ENCODE measurements at places on chromosomes 3 and 15. TPM values are rescaled to one million over a fixed set of nuclear protein-coding genes. Genes with fewer than 3 reads are reported as not detected.

The LMAN1L gene
- not detected for polyA plus RNA-seq

The PP2D1 gene
- 1.0 TPM for polyA plus RNA-seq

- no peak for DNase-seq
These were observed 207.1 kb downstream of the GBE1 start for GRCh38 chr3:81554388-81554787.

GRCh38 chr3:197820550-197821335 lies 29.7 kb downstream of the LRCH3 start:
- DNase-seq = no peak

GRCh38 chr15:60745469-60746061 lies 266.6 kb upstream of the ICE2 start:
- no peak for DNase-seq

DNA sequence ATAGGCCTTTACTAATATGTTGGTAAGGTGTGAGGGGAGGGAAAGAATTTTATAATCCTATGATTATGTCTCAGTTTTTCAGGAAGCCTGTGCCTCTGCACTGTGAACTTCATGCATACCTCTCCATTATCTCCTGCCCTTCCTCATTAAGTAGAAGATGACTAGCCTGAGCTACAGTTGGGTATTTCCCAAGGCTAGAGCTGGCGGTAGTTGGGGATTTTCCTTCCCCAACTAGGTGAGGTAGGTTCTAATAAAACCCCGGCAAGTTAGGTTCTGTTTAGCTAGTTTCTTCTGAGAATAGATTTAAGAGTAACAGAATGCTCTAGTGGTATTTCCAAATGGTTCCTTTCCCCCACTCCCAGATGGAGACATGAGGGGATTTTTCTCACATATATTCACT lies 414.5 kb downstream of the GRM7 start:
- DNase-seq = no peak

DNA sequence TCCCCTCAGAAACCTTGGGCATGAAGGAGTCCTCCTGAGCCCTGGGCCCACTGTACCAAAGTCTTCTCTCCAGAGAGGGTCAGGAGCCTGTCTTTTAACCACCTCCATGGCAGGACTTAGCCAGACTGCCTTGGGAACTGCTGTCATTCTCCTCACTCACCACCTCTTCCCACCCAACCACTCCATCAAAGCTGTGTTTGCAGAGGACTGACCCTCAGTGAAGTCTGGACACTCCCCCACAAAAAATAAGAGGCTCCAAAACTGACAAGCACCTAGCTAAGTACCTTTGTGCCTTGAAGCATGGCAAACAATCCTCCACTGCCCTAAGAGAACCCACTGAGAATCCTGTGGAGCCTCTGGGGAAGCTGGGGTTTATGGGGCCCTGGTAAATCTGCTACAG lies 2.3 kb upstream of the SCAP start:
- DNase-seq = no peak

The TGFBR2 gene
- 109 TPM for polyA plus RNA-seq

GRCh38 chr3:122356402-122356801 lies 26.6 kb downstream of the MIX23 start:
- DNase-seq = peak; percentile 3

The RAD18 gene
- polyA plus RNA-seq = 10.2 TPM

- no peak for DNase-seq
These were observed 129.4 kb downstream of the PGPEP1L start for GRCh38 chr15:98878172-98878571.

- DNase-seq = no peak
These were observed 97.5 kb downstream of the RFTN1 start for GRCh38 chr3:16415911-16416476.

GRCh38 chr3:10085738-10086137 lies 22.3 kb downstream of the FANCD2OS start:
- no peak for DNase-seq

DNA sequence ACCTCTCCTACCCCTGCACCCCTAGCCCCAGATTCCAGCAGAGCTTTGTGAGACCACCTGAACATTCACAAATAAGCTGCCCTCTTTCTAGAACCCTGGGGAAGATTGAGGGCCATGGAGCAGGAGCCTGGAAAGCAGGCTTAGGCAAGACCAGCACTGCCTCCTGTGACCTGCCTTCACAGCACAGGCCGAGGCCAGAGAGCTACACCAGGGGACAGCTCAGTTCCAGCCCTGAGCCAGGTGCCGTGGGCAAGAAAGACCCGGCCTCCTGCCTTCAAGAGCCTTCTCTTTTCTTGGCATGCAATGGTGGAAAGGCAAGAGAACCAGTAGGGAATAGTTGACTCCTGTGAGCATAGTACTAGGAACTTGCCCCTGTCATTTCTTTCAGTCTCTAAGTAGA lies 48.1 kb downstream of the SLC6A6 start:
- no peak for DNase-seq

The UROC1 gene
- polyA plus RNA-seq = 0.24 TPM

DNA sequence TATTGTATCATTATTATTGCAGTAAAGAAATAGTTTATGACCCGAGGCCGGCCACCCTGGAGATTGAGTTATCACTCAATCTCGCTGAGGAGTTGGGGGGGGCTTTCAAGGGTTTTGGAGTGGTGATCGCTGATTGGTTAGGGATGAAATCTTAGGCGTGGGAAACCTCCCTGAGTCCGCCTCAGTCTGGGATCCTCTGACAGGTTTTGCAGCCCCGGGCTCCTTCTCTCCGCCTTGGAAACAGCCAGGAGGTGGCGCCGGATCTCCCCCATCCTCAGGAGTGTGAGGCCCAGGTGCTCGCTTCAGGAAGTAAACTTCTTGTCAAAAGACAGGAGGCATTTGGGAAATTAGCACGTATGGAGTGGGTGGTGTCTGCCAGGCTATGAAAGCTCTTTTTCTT lies 41.1 kb upstream of the SEC61A1 start:
- peak; percentile 31 for DNase-seq

DNA sequence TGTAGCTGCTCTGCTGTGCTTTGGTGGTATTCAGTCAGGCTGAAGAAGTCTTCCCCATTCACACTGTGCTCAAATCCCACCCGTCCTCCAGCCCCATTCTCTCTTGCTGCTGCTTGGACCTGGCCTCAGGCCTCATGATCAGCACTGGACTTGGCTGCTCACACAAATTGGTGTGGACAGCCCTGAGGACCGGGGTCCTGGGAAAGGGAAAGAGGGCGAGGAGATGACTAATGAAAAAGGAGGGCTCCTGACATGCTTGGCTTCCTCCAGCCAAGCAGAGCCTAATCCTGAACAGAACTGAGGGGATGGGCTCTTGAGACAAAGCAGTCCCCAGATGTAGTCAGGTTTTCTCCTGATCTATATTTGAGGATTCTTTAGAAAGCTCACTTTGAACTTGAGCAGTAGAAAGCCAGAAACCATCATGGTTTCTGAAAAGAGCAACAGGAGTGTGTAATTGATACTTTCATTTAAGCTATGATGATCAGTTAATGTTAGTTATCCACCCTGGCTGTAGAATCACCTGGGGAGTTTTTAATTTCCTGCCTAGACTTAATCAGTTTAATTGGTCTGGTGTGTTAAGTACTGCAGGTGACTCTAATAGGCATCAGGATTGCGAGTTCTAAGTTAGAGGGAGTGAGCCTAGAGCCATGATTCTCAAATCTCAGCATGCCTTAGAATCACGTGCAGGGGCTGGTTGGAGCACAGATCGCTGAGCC lies 79.4 kb upstream of the THBS1 start:
- no peak for DNase-seq

GRCh38 chr3:44339181-44340057 lies 853 bp downstream of the TCAIM start:
- no peak for DNase-seq

DNA sequence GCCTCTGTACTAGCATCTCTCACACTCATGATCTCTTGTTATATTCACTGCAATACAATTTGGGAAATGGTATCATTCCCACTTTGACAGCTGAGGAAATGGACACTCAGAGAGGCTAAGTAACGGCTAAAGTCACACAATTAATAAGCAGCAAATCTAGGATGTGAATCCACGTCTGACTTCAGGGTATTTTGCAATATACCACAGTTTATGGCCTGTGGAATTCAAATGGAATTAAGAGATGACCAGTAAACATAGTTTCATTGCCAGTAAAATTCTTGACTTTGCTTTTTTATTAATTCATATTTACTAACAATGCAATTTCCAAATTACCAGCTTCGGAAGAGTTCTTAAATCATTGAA lies 61.1 kb downstream of the CCNL1 start:
- DNase-seq = no peak

DNA sequence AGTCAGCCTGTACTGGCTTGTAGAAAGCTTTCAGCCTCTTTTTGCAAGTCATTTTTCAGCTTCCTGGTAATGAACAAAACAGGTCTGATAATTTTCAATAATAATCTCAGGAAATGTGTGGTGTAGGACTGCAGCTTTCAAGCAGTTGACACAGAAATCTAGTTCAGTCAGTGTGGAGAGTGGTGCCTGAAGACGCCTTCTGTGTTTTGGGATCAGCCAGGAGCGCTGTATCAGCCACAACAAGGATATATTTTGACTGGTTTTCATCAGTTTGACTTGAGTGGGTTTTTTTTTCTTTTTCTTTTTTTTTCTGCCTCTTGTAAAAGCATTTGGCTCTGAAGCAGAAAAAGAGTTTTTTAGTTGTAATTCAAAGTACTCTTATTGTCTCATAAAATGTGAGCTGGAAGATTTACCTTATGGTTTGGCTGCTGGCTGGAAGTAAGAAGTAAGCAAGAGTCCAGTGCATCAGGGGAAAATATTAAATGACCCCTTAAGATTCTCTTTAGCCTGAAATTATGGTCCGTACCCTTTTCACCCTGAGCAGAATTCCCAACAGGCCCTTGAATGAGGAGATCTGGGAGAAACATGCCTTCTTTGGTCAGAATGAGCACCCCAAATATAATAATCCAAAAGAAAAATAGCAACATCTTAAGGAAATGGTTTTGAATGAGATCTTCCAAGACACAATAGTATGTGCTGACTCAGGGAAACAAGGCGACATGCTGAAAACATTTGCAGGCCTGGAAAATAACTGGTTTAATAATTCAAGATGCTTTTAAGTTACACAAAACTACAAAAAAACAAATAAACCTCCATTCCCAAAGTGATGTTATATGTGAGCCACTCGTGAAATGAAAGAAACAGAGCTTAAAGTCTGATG lies 332.7 kb upstream of the ADAMTS9 start:
- no peak for DNase-seq

DNA sequence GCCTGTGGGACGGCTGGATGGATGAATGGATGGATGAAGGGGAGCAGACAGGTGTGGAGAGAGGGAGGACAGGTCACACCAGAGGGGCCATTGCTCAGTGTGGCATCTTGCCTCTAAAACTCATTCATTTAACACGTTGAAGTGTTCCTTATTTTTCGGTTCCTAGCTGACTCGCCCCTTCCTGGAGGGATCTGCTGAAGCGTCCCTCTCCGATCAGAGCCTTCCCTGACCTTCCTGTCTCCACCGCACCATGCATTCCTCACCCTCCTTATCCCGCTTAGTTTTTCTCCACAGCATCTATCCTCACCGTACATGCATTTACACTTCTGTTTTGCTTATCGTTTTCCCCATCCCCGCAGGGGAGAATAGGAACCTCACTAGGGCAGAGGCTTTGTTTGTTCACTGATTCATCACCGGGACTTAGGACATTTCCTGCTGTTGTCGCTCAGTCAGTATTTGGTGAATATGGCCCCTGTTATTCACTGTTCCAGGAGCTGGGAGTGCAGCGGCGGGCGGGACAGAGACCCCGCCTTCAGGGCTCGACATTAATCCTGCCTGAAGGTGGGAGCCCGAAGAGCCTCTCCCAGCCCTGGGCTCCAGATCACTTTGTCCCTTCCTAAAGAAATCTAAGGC lies 32.0 kb downstream of the FOXL2 start:
- DNase-seq = no peak

The GPR27 gene
- 3.9 TPM for polyA plus RNA-seq

DNA sequence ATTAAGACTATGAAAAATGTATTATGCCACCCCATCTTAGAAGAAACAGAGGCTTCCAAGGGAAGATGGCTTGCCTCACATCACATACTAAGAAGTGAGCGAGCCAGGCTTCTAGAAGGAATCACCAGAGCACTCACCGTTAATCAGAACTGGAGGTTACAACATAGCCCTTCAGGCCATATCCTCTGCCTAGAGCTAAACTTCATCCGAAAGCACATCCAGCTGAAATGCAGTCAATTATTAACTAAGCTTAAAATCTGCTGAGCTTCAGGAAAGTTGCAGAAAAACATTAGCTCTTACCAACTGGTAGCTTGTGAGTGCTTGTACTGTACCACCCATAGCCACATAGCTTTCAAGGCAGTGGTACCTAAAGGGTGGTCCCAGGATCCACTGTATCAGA lies 483.2 kb downstream of the TBL1XR1 start:
- DNase-seq = no peak

- no peak for DNase-seq
These were observed 148.5 kb downstream of the OTOL1 start for GRCh38 chr3:161644891-161645635.

- DNase-seq = no peak
These were observed 3.0 kb upstream of the APH1B start for GRCh38 chr15:63274427-63274826.

DNA sequence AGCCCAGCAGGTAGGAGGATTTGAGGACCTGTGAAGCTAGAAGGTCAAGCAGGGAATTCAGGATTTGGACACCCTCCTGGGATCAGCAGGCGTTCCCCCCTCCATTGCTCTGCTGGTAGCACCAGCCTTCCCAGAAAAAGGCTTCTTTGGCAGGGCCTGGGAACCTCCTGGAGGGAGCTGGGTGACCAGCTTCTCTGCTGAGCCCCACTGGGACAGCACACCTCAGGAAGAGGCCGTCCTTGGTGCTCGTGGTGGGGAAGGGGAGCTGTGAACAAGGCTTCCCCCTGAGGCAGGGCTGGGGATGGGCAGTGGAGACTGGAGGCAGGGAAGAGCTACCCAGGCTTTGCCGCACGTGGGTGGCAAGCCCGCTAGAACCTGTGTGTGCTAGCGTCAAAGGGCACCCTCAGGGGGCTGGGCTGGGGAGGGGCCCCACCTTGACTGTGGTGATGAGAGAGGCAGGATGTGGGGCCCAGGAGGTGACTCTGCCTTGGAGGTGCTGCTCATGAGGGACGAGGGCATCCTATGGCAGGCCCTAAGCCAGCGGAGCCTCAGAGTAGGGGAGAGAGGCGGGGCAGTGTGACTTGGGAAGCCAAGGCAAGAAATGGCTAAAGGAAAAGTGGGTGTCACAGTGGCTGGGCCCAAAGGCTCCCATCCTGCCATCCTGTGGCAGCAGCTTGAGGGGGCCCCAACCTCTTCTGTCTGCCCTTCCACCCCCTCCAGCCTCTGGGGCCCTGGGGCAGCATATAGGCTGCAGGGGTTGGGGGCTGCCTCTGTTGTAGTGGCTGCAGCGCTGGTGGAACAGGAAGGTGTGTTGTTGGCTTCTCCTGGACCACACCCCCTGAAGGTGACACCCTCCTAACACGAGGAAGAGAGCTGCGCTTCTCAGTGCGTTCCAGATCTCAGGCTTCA lies 20.7 kb downstream of the KLF13 start:
- DNase-seq = no peak

DNA sequence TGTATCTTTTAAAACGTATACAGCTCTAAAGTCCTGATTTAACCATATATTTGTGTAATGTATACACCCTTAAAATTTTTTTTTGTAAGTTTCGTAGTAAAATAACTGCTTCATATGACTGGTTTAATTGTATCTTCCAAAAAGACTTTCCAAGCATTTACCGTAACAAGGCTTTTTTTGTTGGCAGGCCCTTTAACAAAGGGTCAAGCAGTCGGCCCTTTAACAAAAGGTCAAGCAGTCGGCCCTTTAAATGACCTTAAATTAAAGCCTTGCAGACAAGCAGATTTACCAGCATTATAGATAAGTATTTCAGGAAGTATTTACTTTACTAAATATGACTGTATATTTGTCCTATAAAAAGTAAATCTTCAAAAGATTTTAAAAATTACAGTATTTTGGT lies 28.1 kb downstream of the TSC22D2 start:
- DNase-seq = no peak

GRCh38 chr3:61331929-61332552 lies 80.8 kb upstream of the FHIT start:
- no peak for DNase-seq

The LRRN1 gene
- polyA plus RNA-seq = 21.4 TPM

All from left lung (tissue), 14 donors.